ENCODE measurements at places on chromosomes 2 and 18. TPM values are rescaled to one million over a fixed set of nuclear protein-coding genes. Genes with fewer than 3 reads are reported as not detected.

SNORC gene
- 2.0 TPM for total RNA-seq

GREB1 gene
- total RNA-seq = 166 TPM

APOB gene
- total RNA-seq = 0.41 TPM

TTN gene
- 6.0 TPM for total RNA-seq

MYL12A gene
- total RNA-seq = 288 TPM

SUMO1 gene
- total RNA-seq = 45.6 TPM

SCG2 gene
- 0.95 TPM for total RNA-seq

ZNF513 gene
- 0.88 TPM for total RNA-seq

TUBB6 gene
- total RNA-seq = 456 TPM

- DNase-seq = no peak
Observed at GRCh38 chr2:190338453-190338852, 4.9 kb upstream of the INPP1 start.

GRCh38 chr18:21183670-21184069 is 58.4 kb upstream of the GREB1L start:
- no peak for DNase-seq

GRCh38 chr18:49858309-49859020 is 45.1 kb upstream of the ACAA2 start:
- DNase-seq = peak; percentile 42

DNA sequence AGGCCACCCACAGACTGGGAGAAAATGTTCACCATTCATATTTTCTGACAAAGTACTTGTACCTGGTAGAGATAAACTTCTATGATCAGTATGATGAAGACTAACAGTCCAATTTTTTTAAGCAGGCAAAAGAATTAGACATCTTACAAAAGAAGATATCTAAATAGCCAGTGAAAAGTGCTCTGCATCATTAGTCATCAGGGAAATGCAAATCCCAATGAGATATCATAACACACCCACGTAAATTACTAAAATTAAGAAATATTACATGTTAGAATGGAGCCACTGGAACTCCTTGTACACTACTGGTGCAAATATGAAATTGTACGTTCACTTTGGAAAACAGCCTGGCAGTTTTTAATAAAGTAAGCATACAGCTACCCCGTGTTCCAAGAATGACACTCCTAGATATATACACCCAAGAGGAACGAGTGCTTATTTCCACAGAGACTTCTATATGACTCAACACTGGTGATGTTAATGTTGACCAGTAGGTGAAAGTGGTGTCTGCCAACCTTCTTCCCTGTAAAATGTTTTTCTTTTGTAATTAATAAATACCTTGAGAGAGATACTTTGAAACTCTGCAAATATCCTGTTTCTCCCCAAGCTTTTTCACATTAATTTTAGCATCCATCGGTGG is 80.3 kb downstream of the NPAS2 start:
- DNase-seq = no peak

DNA sequence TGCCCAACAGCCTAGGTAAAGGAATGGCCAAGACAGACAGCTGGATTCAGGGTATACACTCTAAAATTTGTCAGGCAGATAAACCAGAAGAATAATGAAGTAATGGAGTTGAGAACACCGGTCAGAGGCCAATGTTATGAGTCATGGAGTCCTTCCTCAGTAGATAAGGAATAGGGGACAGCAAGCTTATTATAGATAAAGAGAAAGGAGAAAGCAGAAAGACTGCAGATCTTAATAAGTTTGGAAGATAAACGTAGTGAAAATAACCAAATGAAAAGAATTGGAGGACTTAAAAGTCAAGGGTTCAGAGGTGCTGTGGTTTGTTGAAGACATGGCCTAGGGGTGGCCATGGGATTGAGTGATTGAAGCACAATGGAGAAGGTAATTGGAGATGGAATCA is 63.5 kb upstream of the NFE2L2 start:
- DNase-seq = no peak

- DNase-seq = no peak
Observed at GRCh38 chr18:45771587-45772480, 47.9 kb downstream of the SLC14A1 start.

DNA sequence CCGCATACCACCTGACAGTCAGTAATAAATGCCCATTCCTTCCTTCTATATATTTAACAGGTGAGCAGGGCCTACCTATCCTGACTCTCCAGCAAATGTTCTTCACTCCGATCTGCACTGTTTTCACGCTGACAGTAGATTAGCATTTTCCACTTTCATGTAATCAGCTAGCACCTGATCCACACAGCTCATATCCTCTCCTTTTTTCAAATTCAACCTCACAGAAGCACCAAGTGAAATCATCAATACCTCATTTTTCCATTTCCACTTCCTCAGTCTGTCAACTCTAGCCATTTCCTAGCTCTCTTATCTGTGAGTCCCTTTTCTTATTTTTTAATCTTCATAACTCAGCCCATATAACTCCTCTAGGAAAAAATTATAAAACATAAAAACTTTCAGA is 402.8 kb downstream of the ZEB2 start:
- no peak for DNase-seq

DNA sequence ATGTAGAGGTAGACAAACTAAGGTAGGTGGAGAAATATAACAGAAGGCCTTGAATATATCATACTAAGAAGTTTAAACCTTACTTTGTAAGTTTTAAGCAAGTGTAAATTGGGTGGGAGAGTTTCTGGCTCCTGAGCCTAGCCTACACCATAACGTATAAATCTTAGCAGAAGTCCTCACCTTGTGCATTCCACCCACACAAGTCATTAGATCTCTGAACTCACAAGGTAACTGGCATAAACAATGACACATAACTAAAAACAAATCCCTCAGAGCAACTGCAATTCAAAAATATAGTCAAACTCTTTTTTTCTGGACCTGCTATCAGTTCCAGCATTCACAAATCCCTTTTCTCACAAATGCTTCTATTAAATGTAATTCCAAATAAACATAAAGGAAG is 9.4 kb downstream of the REV1 start:
- no peak for DNase-seq

- no peak for DNase-seq
Observed at GRCh38 chr18:23239885-23240608, 104.8 kb downstream of the CABLES1 start.

DNA sequence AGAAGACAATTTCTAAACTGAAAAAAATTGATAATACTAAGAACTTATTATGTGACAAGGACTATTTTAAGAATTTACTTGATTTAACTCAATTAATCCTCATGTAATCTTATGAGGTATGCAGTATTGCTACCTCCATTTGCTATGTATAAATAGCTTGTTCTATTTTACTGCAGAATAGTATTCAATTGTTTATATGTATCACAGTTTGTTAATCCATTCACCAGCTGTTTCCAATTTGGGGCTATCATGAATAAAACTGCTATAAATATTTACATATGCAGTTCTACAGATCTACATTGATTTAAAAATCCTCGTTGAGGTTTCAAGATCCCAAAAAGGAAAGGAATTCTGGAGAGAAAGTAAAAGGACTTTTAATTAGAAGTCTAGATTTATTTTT is 54.8 kb upstream of the DOCK10 start:
- DNase-seq = no peak

- no peak for DNase-seq
Observed at GRCh38 chr2:106085181-106085940, 108.7 kb downstream of the UXS1 start.

- DNase-seq = no peak
Observed at GRCh38 chr2:120384486-120385354, 38.8 kb downstream of the INHBB start.

- DNase-seq = no peak
Observed at GRCh38 chr2:118122594-118123281, 34.5 kb downstream of the INSIG2 start.

DNA sequence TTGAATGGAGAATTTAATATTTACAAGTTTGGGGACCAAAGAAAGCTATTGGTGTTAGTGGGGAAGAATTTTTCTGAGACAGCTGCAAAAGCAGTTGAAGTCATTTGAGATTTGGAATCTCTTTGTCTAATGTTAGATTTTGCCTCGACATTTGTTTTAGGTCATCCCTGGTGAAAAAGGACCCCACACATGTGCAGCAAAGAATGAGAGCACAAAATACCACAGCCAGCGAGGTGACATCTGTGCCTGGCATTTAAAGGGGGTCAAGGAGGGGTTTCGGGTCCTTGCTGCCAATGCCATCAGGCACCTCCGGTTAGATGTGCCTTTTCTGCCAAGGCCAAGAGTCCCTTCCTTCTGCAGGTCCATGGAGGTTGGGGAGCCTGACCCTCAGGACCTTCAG is 173.3 kb downstream of the TRIB2 start:
- DNase-seq = no peak

DNA sequence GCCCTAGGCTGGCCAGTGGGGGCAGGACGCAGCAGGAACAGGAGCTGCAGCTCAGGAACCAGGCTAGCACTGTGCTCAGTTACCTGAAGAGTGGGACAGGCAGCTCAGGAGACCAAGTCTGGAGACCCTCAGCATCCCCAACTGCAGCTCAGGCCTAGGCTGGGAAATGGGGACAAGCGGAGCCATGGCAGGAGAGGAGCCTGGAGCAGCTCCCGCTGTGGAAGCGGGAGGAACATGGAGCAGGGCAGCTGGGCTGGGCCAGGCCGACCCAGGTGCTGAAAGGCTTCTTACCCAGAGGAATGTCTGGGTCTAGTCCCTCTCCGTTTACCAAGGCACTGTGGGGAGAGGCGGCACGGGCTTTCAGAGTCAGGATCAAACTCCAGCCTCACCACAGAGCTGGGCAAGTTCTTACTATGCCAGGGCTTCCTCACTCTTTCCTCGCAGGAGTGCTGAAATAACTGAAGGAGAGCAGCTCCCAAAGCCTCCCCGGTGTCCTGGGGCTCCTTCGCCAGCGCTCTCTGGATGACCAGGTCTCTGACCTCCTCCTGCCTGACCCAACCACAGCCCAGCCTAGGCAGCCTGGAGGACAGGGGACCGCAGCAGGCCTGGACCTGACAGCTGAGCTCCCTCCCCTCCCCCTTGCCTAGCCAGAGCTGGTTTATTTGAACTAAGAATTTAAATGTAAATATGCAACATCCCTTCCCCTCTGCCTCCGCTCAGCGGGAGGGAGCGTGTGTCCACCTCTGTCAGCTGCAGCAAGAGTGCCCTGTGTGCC is 247.8 kb upstream of the SIX2 start:
- no peak for DNase-seq

- DNase-seq = no peak
Observed at GRCh38 chr2:45288532-45289417, 279.5 kb upstream of the SIX2 start.

DNA sequence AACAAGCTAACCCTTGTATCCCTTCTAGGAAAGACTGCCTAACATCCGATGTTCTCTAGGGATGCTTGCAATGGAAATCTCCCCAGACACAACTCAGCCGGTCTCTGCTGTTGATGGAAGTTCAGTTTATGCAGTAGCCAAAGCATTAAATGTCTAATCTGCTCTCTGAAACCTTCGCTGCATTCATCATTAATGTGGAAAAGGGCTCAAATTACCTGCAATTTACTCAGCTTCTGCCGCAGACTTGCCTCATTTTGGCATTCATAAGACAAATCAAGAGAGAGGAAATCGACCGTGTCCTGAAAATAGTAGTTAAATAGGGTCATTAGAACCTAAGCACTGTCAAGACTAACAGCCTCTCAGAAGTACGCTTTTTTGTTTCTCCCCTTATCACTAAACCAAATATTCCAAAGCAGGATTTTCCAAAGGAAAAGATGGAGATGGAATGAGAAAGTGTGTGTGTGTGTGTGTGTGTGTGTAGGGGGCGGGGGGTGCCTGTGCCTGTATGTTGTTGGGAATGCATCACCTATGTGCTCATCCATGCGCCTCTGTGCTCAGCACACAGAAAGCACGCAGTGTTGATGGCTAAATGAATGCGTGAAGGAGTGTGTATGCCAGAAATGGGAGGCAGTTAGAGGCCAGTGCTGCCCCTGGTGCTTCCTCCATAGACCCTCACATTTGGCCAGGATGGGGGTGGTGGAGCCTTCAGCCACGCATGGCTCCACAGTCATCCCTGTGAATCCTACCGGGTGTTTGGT is 7.4 kb downstream of the LCT start:
- DNase-seq = no peak
